Activated CD4-positive, alpha-beta T cell treated with anti-CD3 and anti-CD28 coated beads for 36 hours (primary cell): ENCODE measurements at places on chromosomes 3 and 15.

GRCh38 chr3:64495121-64495780 is 192.5 kb downstream of the ADAMTS9 start:
- DNase-seq, result no peak

GRCh38 chr3:62145086-62145757 is 228.1 kb downstream of the FEZF2 start:
- DNase-seq, result no peak

DNA sequence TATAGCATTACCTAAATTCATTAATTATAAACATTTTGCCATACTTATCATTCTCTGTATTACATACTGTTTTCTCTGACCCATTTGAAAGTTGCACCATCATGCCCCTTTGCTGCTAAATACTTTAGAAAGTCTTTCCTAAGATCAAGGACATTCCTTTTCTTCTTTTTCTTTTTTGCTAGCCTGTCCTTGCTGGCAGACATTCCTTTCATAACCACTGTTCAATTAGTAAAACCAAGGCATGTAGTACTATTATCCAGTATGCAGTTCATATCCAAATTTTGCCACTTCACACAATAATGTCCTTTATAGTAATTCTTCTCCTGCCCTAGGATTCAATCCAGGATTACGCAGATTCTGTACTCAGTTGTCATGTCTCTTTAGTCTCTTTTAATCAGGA is 321.0 kb upstream of the C2CD4B start:
- DNase-seq, result no peak

DNA sequence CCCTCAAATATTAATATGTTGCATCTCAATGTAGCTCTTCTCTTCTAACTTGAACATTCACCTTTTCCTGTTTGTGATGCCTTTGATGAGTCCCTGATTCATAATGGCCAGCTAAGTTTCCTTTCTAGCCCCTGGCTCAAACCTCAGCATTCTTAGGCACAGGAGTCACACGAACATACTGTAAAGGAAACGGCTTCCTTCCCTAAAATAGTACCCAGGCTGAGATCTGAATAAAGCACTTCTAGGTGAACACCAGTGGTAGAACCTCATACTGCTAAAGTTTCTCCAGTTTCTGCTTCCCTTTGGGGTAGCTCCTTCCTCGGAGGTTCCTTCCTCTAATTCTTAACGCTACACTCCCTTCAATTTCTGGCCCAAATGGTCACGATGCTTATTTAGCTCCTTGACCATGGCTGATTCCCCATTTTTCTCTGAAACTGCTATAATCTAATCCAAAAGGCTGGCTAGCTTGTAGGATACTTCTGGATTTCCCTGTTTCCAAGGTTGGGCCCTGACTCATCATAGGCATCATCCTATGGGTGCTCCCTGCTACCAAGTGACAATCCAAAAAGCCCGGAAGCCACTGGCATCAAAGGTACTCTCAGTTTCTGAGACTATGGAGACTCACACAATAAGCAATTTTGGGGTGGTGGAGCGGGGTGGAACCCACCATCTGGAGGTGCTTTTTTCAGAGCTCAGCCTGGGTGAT is 2.4 kb downstream of the ANAPC13 start:
- no peak for DNase-seq

- DNase-seq, result peak; percentile 82
Observed at GRCh38 chr15:40506964-40507571, 36.3 kb downstream of the CHST14 start.

DNA sequence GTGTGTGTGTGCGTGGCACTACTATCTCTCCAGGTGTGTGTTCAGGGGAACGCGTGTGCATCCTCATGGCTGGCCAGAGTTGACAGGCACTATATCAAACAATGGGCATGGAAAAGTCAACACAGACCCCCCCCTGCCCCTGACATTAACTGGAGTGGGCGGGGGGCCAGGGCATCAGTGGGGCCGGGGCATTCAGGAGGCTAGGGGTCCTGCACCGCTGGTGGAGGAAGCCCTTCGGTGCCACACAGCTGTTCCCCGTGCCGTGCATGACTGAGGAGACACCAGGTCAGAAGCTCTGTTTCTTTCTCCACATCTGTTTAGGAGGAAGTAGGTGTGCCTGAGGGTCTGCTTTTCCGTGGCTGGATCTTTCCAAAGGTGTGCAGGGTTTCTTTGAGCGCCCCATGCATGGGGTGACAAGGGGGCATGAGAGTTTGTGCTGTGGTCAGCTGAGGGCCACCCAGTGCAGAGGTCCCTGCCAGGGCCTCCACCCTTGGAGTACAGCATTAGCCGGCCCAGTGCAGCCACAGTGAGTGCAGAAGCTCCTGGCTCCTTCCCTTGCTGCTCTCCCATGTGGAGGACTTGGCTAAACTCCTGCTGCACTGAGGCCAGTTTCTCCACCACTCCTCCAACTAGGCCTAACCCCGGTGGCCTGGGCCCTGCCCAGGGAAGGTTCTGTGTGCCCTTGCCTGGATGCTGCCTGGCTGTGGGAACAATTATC is 7.5 kb downstream of the C3orf22 start:
- DNase-seq, result no peak

DNA sequence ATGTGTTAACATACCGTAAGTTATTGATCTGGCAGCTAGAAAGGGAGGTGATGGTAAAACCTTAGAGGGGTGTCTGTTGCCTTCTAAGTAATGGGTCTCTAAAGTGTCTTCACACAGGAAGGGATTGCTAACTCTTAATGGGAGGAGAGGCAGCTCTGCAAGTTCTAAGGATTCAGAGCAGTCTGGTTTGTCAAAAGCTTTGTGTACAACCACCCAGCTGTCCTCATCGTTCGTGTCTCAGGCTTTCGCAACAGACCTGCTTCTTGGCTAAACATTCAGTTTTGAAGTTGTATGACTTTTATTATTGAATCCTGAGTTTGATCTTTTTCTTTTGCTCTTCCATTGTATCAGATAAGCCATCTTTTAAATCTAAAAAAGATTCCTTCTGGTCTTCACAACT is 404.9 kb downstream of the SQOR start:
- no peak for DNase-seq

DNA sequence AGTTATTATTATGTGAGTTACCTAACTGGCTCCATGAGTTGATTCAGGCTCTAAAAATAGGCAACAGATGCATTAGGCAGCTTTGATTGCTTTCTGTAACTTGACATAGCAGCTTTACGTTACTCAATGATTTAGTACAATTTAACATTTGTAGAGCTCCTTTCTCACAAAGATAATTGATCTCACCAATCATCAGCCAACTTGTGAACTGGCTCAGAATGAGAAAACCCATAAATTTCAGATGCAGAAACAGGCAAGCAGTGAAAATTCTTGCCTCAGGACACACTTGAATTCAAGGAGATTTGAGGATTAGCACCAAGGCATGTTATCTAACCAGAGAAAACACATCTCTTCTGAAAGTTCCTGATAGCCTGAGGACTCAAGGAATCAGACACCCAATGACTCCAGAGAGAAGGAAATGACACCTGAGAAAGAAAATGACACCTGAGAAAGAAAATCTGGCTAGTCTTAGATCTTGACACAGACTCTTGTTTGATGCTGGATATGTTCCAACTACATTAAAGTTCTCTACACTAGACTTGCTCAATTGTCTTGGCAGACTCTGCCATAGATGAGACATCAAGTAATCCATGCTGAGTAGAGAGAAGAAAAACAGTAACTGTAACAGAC is 315.1 kb upstream of the CBLB start:
- no peak for DNase-seq

DNA sequence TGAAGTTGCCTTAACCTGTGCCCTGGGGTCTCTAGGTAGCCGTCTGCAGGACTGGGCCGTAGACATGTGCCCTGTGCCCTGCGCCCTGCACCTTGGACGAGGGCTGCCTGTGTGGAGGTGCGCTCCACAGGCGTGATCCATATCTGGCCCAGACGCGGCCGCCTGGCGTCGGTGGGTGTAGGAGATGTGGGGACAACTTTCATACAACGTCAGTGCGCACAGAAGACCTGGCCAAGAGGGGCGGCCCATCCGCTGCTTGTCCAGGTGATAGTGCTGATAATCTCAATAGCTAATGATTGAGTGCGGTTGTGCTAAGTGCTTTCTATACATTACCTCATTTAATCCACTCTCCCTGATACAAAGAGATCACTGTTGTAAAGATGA is 665 bp upstream of the RASGRP1 start:
- no peak for DNase-seq

DNA sequence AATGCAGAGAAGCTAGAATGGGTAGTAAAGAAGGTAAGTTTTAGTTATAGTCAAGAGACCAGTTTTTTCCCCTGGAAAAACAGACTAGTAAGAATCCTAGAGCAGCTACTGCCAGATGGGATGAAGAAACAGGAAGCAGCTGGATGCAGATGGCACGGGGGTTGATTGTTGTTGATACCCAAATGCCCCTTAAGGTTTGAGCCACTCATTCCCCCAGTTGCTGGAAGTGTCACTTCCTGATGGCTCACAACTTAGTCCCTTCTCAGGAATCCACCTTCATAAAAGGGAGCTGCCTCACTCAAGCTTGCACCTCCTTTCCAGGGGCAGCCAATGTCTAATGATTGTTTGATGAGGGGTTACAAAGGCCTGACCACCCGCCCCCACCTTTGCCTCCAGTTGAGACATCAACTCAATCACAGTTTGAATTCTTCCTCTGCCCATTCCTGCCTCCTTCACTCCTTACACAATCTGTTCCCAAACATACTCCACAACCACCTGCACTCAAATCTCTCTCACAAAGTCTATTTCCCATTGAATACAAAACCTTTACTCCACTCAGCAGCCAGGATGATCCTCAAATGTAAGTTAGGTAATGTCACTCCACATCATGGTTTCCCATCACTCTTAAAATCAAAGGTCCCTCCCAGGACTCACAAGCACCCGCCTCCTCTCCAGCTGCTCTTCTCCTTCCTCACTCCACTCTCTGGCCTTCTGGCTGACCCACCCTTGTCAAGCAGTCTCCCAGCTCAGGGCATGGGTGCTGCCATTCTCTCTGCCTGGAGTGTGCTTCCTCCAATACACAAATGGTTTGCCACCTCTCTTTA is 450.1 kb upstream of the THBS1 start:
- no peak for DNase-seq

DNA sequence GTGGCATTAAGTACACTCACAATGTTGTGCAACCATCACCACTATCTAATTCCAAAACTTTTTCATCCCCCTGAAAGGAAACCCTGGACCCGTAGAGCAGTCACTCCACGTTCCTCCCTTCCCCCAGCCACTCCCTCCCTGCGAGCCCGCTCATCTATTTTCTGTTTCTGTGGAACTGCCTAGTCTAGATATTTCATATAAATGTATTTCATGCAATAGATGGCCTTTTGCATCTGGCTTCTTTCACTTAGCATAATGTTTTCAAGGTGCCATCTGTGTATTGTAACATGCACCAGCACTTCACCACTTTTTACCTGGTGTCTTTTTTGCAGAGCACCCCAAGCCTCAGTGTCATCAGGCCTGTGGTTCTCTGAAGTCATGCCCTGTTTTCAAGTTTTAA is 10.7 kb downstream of the CGNL1 start:
- no peak for DNase-seq

- DNase-seq, result no peak
Observed at GRCh38 chr3:86152620-86153019, 838.3 kb downstream of the VGLL3 start.

DNA sequence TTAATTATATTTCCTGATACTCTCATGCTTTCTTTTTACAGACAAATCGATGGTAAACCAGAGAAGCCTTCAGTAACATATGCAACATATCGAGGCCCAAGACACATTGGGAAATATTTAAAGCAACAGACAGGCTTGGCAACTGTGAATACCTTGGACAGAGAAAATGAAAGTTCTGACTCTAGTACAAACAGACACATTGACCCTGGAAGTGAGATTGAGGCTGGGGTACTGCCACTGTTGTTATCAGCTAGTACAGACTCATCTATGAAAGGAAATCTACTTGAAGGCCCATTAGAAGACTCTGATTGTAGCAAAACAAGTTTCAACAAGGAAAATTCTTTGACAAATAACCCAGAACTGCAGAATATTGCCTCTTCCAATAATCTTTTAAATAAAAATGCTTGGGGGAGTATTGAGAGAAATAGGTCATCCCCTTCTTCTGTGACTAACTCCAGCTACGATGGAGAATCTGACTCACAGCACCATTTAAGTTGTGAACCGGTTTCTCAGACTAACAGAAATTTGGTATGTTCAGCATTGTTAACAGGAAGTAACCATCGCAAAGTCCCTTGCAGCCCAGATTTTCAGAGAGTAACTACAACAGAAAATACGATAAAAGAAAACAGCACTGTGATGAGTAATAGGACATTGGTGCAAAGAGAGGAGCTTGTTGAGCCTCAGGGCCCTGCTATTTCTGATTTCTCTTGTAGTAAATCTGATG is 50.2 kb downstream of the CRYBG3 start:
- DNase-seq, result peak; percentile 57

DNA sequence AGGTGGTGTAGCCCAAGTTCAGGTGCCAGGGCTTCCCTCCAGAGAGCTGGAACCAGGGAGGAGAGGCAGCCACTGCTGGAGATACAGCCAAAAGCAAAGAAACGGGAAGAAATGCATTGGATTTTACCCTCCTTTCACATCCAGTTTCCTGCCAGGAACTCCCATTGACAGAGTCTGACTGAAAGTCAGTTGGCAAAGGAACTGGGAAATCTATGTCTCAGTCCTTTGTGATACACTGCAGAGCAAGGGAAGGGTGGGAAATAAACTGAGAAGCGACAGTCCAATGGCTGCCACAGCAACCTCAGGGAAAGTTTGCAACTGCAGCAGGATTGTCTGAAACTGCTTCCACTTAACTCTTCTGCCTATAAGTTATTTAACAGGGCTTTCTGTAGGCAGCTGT is 142.6 kb downstream of the SATB1 start:
- DNase-seq, result no peak

DNA sequence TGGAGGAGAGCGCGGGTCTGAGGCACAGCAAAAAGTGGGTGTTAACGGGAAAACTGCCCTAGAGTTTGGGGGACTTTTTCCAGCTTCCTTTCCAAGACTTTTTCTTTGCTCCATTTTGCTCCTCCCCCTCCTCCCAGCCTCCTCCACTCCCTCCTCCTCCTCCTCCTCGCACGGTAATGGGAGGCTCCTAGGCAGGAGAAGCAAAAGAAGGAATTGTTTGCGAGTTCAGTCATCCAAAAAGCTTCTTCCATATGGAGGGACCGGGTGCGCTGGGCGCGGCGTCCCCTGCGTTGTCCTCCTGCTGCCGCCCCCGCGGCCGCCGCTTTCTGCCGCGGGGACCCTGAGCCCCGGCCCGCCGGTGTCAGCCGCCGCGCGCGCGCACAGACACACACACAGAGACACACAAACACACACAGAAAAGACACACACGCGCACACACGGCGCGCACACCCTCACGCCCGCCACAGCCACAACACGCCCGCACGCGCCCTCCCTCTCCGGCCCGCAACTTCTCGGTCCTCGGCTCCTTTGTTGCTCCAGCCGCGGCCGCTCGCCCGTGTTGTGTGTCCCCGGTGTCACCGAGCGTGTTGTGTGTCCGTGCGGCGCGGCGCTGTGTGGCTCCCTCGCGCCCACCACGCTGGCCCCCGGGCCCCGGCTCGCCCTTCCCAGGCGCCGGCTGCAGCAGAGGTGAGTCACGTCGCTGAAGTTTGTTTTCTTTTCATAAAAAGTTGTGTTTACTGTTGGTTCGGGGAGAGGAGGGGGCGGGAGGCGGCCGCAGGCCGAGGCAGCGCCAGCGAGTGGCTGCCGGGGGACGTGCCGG is at the start of gene BOC:
TSS of gene BOC (plus strand) at position 228 of the 820 bp plus-strand sequence. CDS start 38,246 bp downstream, outside the sequence.
- DNase-seq, result peak; percentile 43
